Endothelial cell (in vitro differentiated cells): ENCODE measurements at places on chromosomes 2 and 18. TPM values are rescaled to one million over a fixed set of nuclear protein-coding genes. Genes with fewer than 3 reads are reported as not detected.

NEURL3 gene
- total RNA-seq: not detected

DNA sequence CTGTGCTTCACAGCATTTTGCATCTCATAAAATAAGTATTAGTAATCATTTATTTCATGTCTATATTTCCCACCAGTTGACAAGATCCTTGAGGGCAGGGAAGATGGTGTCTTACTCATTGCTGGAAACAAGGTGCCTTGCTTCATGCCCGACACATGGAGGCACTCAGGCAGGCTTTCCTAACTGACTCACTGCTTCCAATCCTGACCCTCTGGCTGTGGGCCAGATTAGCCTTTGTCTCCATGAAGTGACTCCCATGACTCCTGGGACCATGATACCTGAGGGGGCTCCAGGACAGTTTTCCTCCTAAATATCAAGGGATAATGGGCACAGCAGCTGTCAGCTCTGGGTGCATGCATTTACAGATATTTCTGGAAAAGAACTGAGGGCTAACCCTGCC lies 275.1 kb downstream of the AGPS start:
- H3K4me3 ChIP-seq: no peak overlapping the region
- no peaks in the 10 kb centered on the region for H3K36me3 ChIP-seq
- DNase-seq: no peak
- H3K4me1 ChIP-seq: peaks cover 21% of the 10 kb centered on the region
- no peaks in the 10 kb centered on the region for H3K27me3 ChIP-seq
- no peak overlapping the region for H3K27ac ChIP-seq

DNA sequence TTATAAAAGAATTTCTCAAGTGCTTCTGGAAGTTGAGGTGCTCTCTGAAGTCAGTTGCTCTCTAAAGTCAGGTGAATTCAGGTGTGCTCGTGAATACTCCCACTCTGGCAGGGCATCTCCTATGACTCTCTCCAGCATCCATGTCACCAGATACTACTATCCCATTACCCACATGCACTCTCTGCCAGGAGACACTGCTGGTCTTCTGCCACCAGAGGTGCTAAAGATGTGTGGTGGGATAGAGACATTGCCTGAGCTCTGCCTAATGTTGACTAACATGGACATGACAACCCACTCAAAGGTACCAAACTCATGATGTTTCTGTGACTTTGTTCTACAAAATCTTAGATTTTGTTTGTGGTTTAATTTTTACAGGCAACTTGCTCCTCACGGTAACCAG lies 106.4 kb upstream of the HNRNPA3 start:
- H3K36me3 ChIP-seq: no peaks in the 10 kb centered on the region
- peaks cover 2% of the 10 kb centered on the region for H3K27me3 ChIP-seq
- no peak for DNase-seq
- no peaks in the 10 kb centered on the region for H3K4me1 ChIP-seq
- no peak overlapping the region for H3K27ac ChIP-seq
- no peak overlapping the region for H3K4me3 ChIP-seq

ALK gene
- 0.05 TPM for total RNA-seq

RAD51AP2 gene
- total RNA-seq: 0.44 TPM

DNA sequence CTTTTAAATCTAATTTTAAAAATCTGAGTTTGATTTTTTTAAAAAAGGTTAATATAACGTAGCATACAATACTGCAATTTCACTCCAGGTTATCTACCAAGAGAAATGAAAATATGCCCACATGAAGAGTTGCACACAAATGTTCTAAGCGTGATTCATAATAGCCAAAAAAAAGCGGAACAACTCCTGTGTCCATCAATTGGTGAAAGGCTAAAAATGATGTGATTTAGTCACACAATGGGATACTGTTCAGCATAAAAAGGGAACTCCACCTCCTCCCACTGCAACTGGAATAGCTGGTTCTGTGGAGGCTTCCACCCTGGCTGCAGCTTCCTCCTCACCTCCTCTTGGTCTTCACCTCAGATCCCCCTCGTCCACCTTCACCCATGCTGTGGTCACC lies 132.8 kb downstream of the PIK3C3 start:
- H3K36me3 ChIP-seq: no peaks in the 10 kb centered on the region
- H3K27me3 ChIP-seq: peaks cover 1% of the 10 kb centered on the region
- H3K4me3 ChIP-seq: no peak overlapping the region

GRHL1 gene
- total RNA-seq: 1.7 TPM

SERPINB4 gene
- total RNA-seq: 0.41 TPM

DGUOK gene
- total RNA-seq: 68.3 TPM

TMEM131 gene
- 31.7 TPM for total RNA-seq

DNA sequence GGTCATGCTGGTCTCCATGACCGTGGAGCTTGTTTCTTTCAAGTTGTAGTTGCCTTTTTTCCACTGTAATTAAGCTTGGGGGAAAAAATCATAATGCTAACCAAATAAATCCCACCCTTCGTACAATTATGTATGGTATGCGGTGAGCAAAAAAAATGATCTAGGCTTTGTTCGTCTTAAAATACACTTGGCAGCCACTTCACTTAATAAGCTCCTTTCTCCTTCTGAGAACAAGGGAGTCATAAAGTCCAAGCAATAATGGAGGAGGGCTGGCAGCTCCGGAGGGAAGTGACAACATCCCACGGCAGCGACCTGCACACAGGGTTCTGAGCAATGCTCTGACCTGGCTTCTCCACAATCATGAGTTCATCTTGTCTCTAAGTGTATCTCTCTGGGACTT lies 91.2 kb upstream of the KLHL29 start:
- H3K4me1 ChIP-seq: peaks cover 10% of the 10 kb centered on the region
- H3K4me3 ChIP-seq: no peak overlapping the region
- H3K27ac ChIP-seq: no peak overlapping the region
- peaks cover 1% of the 10 kb centered on the region for H3K27me3 ChIP-seq

USP40 gene
- 23.6 TPM for total RNA-seq

DNA sequence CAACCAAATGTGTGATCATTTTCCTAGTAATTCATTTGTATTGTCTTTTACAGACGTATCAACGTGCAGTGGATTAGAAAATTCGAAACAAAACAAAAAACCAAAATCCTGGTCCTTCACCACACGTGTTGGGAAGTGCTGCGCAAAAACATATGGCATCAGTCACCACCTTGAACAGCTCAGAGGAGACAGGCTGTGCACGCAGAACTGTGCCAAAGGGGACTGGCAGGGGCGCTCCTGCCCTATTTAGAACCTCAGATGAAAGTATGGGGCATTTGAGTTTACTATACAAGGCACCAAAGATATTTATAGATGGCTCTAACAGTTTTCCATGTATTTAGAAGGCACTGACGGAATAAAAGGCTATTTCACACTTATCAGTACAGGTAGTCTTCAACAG lies 42.3 kb downstream of the NOL10 start:
- peaks cover 20% of the 10 kb centered on the region for H3K36me3 ChIP-seq
- H3K27ac ChIP-seq: no peak overlapping the region
- no peaks in the 10 kb centered on the region for H3K4me1 ChIP-seq

DNA sequence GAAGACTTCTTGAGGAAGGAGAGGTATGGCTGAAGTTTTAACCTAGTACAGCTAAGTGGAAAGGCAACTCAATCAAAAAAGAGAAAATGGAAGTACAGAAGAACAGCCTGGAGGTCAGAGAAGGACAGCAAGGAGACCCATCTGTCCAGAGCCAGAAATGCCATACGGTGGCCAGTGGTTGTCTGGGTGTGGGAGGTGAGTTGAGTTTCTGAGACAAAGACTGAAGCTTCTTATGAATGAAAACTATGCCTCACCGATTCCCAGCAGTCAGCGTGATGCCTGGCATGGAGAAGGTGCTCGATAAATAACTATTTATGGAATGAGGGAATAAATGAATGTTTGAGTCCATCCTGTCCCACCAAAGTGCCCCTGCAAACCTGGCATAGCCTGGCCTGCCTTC lies 98.8 kb downstream of the MRO start:
- H3K4me1 ChIP-seq: no peaks in the 10 kb centered on the region
- H3K27ac ChIP-seq: no peak overlapping the region
- peaks cover 1% of the 10 kb centered on the region for H3K27me3 ChIP-seq
- DNase-seq: no peak

CKAP2L gene
- 5.5 TPM for total RNA-seq

DNA sequence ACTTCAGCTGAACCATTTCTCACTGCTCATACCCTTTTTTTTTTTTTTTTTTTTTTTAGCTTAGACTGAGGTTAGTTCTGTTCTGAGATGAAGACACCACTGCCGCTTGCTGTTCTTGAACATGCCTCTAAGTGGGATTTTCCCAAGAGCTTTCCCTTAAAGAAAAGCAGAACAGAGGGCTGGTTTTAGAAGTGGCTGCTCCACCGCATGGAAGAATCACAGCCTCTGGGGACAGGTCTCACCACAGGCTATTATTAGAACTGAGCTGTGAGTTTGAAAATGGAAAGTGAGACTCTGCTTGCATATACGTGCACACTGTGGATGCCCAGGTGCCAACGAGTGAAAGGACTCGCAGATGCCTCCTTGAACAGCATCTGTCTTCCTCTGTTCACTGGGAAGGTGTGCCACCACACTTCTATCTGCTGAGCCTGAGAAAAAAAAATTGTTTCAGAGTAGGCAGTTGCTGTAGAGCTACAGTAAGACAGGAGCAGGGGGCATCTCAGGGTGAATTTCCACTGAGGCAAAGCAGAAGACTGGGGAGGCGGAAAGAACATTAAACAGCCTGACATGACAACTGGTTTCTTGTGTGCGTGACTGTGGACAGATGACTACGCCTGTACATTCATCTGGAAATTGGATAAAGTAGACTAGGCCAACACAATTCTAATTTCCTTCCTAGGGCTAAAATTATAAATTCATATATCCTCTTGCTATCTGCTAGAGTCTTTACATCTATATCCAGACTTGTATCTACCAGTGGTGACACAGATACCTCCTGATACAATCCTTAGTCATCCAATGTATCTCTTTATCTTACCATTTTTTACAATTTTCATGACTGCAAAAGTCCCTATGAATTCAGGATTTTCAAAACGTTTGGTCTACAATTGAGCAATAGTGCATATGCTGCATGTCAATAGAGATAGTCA lies 1045.7 kb upstream of the CELF4 start:
- H3K36me3 ChIP-seq: no peaks in the 10 kb centered on the region
- no peak for DNase-seq
- H3K27ac ChIP-seq: no peak overlapping the region
- no peaks in the 10 kb centered on the region for H3K4me1 ChIP-seq
- no peak overlapping the region for H3K4me3 ChIP-seq
- no peaks in the 10 kb centered on the region for H3K27me3 ChIP-seq

DNA sequence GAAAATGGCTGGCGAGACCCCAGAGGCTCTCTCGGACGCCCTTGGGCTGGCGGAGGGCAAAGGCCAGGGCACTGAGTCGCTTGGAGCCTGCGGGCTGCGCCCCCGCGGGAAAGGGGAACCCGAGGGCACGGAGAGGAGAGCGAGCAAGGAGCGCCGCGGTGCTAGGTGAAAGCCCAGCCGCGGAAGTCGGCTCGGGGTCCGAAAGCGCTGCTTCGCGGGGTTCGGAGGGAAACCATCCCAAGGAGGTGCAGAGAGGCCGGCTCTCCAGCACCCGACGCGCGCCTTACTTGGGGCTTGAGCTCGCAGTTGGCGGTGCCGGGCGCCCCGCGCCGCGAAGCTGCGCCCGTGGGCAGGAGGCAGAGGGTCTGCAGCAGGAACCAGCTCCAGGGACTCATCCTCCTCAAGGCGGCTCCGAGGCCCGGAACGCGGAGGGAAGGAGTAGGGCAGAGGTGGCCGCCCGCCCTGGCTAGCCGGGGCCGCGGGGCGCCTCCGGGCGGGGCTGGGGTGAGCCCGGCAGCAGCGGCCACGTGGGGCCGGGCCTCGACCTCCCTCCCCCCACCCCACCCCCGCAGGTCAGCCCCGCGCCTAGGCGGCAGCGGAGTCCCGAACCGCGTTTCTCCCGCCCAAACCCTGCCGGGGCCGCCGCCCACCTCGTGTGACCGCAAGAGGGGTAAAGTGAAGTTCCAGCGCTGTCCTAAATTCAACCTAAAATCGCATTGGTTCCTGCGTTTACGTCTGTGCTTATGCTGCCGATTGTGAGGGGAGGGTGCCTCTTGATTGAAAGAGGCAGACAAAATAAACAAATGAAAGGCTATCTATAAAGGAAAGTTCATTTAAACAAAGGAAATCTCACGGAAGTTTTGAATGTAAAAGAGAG lies at the start of gene TRABD2A:
Gene TRABD2A (minus strand): TSS at position 440 of the 877 bp plus-strand sequence. CDS start 45 bp downstream, at position 395.
- DNase-seq: peak; percentile 37
- H3K27me3 ChIP-seq: peaks cover 14% of the 10 kb centered on the region
- peak within 1 kb of the TSS; percentile 32 for H3K27ac ChIP-seq
- H3K36me3 ChIP-seq: peaks cover 3% of the 10 kb centered on the region

ZSWIM2 gene
- total RNA-seq: not detected

PLCL1 gene
- total RNA-seq: 13.6 TPM

LNPK gene
- 12.5 TPM for total RNA-seq

PER2 gene
- 5.5 TPM for total RNA-seq

DNA sequence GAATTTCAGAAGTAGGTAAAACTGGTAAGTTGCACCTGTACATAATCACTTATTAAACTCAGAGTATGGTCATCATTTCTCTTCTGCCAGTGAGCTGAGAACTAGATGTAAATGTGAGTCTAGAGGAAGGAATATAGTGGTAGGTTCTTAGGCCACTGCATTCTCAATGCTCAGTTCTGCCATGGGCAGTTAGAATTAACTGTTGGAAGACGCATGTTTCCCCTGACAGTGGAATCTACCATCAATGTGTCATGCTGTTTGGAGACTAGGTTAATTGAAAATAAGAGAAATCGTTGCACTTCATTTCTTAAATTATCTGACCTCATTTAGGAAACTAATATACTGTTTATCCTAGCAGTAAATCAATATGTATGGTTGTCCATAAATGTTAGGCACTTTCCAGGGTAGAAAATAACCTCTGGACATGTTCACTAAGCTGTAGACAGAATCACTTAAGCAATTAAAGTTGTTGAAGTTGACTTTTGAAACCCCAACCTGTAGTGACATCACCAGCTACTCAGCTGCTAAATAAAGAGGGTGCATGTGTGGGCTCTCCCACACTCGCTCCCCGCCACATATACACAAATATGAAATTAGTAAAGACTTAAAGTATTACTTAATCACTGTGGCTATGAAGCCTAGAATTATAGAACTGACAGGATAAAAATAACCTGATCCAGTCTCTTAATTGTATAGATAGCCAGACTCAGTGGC lies 91.5 kb upstream of the NOSTRIN start:
- peaks cover 2% of the 10 kb centered on the region for H3K4me1 ChIP-seq
- peaks cover 10% of the 10 kb centered on the region for H3K36me3 ChIP-seq
- DNase-seq: no peak
- H3K4me3 ChIP-seq: no peak overlapping the region

- H3K36me3 ChIP-seq: no peaks in the 10 kb centered on the region
- H3K27me3 ChIP-seq: peaks cover 5% of the 10 kb centered on the region
- no peaks in the 10 kb centered on the region for H3K4me1 ChIP-seq
These were observed 43.7 kb upstream of the AFF3 start for GRCh38 chr2:100186126-100186525.

- peaks cover 38% of the 10 kb centered on the region for H3K4me1 ChIP-seq
- peaks cover 31% of the 10 kb centered on the region for H3K36me3 ChIP-seq
- H3K27me3 ChIP-seq: peaks cover 22% of the 10 kb centered on the region
- DNase-seq: peak; percentile 25
- peak overlapping the region; percentile 75 for H3K27ac ChIP-seq
These were observed 1.3 kb upstream of the BZW1 start for GRCh38 chr2:200810252-200810997.

DNA sequence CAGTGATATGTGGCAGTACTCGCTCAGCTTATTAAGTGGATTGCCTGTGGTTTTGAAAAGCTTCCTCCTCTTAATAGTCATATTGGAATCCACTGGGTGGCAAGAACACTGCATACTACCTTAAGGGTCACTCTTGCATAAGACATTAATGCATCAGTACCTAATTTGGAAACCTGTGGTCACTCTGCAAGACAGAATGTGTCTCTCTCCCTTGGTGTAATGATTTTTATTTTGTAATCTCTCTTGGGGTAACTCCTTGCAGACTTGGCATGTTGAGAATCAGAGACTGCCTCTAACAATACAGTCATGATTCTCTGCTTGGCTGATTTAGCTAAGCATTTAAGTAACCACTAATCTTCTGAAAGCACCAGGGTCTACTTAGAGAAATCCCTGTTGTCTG lies 33.0 kb upstream of the IER3IP1 start:
- H3K4me1 ChIP-seq: peaks cover 8% of the 10 kb centered on the region
- no peaks in the 10 kb centered on the region for H3K36me3 ChIP-seq
- no peak overlapping the region for H3K27ac ChIP-seq
- H3K4me3 ChIP-seq: no peak overlapping the region
- H3K27me3 ChIP-seq: peaks cover 4% of the 10 kb centered on the region
